ENCODE measurements at places on chromosomes 3 and 15.

- no peak for DNase-seq
Measured at GRCh38 chr3:4038351-4038750, 239.1 kb downstream of the LRRN1 start.

DNA sequence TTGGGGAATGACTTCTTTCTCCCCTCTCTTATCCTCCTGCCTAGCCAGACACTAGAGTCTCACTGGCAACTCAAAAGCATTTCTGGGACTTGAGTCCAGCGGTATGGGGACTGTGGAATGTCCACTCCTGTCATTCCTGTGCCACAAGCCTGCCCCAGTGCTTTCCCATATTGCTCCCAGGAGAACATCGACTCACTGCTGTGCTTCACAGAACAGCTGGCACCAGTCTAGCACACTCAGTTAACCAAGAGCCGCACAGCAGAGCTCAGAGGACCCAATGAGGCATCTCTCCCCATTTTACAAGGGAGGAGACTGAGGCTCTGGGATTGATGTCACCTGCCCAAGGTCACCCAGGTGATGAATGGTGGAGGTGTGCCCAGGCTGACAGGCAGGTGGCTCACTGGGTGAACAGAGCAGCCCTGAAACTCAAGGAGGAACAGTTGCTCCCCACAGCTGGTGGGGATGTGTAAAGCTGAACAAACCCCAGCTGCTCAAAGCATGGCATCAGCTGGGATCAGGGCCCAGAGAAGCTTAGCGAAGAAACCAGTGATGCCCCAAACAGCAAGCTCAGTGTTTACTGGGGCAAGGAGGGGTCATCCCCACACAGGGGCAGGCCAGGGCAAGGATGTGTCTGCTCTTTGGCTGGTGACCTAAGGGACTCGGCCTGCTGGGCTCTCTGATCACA lies 35.4 kb upstream of the DUSP7 start:
- no peak for DNase-seq

DNA sequence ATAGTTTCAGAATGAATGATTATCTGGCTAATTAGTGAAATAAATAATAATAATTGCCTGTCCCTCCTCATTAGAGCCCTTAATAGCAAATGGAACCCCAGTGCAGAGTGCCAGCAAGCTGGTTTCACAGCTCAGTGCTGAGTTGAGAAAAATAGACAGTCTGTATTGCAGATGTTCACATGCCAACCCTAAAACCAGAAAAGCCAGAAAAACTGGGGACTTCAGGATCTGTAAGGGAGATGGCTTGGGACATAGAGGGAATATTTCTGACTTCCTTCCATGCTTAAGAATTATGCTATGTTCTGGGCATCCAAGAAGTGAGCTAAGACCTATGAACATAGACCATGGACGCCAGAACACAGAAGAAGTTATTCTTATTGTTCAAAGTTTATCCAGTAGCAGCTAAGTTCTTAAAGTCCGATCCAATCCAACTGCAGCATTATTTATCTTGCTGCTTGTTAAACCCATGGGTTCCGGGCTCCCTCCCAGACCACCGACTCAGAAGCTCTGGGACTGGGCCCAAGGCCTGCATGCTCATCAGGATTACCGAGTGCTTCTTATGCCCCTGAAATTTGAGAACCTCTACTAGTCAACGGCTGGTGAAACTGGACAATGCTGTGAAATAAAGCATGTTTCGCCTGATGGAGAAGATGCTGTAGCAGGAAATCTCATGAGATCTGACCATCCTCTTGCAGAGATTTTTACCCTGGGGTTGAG lies 158.3 kb downstream of the FOXB1 start:
- DNase-seq, result no peak

- no peak for DNase-seq
Measured at GRCh38 chr3:12586403-12586802, 29.5 kb downstream of the MKRN2 start.

DNA sequence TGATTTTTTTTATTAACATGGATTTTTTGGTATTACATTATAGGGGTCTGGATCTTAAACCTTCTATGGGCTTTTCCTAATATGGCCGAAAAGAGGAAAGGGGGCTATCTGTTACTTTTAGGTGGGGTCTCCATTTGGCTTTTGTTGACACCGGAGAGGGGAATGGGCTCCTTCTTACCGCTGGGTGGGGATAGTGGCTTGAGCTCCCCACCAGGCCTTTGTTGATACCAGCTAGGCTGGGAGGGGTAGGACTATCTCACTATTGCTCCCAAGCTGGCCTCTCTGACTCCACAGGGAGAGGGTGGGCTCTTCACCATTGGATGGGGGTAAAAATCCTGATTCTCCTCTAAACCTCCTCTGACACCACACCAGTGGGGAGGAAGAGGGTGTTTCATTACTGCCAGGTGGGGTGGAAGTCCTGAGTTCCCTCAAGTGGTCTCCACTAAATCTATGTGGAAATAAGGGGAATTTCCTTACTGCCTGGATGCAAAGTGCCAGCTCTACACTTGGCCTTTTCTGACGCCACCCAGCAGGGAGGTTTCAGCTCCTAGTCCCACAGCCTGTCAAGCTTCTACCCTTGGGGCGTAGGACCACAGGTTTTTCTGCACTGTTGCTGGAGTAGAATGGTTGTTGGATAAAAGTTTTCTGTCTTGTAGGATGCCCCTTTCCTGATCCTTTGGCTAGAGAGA lies 572.3 kb downstream of the MAGI1 start:
- DNase-seq, result no peak

DNA sequence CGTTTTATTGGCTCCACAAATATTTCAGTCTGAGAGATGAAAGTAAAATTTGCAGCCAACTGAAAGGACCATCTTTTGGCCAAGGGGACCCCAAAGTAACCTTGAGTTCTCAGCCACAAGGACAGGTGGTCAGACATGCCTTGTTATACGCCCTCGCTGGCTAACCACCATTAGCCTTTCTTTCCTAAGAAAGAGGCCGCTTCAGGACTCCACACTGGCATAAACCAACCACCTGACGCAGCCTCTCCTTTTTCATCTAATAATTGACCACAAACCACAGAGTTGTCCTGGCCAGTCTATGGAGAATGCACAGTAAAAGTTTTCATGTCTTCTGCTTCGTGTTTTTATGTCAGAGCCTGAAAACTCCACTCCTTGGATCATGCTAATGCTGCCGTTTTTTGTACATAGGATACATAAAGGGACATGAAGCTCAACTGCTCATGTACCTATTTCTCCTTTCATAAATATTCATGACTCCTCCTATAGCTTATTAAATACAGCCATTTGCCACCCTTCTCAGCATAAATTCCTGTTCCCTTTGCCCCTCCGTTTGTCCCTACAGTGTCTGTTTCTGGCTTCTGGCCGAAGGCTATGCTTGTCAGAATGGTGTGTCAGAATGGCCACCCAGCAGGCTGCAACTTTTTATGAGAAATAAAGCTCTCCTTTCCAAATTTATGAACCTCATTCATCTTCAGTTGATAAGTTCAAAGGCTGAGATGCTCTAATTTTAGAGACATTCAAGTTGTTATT lies 374.1 kb upstream of the RBMS3 start:
- no peak for DNase-seq

DNA sequence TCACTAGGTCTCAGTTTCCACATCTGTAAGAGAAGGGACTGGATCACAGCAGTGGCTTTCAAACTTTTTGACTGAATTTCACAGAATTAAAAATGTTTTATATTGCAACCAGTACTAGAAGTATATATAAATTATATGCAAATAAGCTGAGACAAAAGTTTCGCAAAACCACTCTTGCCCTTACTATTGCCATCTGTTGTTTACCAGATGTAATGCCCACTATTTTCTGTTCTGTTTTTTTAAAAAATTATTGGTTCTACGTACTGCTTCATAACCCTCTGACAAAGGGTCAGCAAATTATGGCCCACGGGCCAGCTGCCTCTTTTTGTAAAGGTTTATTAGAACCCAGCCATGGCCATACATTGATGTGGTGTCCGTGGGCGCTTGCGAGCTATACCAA lies 44.8 kb downstream of the PDIA5 start:
- no peak for DNase-seq

DNA sequence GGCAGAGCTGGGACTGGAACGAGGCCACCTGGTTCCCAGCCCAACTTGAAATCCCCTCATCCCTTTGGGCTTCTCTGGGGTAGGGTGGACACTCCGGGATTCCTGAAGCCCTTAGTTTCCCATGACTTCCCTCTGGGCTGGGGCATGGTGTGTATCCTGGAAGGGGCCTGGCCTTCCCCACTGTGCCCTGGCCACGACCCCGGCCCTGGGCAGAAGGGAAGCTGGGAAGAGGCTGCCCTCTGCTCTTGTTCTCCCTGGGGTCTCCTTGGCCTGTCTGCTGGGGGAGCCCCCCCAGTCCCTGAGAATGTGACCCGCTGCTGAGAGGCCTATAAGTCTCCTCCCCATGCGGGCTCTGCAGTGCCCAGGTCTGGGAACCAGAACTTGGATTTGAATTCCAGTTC lies 104.9 kb downstream of the LINGO1 start:
- no peak for DNase-seq

DNA sequence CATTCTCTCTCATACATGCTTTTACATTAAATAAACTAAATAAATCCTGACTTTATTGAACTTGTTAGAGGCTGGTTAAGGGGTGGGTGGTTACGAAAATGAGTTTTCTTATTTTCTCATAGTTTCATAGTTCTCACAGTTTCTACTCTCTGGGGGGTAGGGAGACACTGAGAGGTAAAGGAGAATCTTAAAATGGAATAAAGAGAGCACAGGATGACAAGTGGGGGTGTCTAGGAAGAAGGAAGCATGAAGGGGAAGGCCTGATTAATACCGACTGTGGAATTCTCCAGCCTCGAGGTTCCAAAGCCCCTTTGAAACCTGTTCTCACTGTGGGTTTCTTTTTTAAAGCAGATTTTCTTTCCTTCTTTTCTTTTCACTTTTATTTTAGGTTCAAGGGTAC lies 66.4 kb upstream of the TRA2B start:
- DNase-seq, result no peak

DNA sequence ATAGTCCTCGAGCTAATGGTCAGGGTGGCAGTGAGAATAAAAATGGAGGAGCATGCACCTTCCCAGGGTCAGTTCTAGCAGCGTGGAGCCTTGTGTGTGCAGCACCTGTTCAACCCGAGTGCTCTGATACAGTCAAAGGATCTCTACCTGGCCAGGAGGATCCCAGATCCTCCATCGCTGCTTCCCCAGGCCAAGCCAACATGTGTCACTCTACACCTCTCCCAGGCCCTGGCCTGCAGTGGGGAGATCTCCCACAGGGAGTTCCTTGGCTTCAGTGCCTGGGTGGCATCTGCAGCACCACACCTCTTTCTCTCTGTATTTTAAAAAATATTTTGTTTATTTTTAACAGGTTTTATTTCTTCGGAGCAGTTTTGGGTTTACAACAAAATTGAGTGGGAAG lies 414.8 kb upstream of the C2CD4B start:
- DNase-seq, result no peak

DNA sequence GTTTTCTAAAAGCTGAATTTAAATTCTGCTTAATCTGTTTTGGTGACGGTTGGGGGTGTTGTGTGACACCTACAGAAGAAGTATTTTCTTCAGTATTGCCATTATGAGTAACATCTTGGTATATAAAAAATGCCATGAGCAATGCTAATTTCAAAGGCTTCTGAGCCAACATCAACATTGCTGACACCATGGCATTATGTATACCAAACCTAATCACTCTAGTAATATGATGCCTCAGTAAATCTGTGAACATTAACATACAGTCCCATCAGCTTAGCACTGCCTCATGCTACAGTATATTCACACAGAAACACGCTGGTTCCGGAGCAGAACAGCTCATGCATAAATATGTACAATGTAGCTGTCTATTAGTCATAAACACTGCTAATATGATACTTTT lies 75.8 kb downstream of the ZPLD1 start:
- DNase-seq, result no peak

GRCh38 chr15:92733090-92733933 lies 77.7 kb upstream of the FAM174B start:
- DNase-seq, result no peak

- DNase-seq, result no peak
Measured at GRCh38 chr15:92499731-92500530, 106.2 kb downstream of the ST8SIA2 start.

DNA sequence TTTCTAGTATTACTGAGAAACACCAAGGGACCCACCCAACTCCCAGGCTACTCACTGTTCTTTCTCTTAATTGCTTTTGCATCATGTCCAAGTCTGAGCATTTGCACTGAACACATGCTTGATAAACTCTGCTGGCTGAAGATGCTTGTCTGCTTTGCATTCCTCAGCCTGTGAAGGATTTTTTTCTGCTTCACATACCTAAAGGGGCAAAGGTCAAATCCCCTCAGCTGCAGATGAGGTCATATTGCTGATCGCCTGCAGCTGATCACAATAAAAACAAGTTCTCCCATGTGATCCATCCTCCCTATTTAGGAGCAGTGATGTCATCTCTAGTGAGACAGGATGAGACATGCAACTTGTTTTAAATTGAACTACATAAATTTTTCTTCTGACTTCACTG lies 84.6 kb upstream of the DCBLD2 start:
- DNase-seq, result no peak

DNA sequence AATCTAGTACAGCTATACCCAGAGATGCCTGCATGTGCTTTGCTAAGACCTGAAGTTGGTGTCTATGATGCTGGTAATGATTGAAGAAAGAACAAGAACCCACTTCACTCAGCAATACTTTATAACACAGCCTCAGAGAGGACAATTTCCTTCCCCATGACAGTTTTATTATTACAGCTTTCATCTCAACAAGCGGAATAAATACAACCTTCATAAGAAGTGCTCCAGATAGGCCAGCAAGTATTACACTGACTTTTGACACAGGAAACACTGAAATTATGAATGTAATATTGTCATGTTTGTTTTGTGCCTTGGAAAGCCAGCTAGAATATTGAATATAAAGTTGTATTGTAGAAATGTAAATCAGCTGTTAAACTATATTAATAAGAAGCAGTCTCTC lies 557.4 kb upstream of the ARPP21 start:
- no peak for DNase-seq

DNA sequence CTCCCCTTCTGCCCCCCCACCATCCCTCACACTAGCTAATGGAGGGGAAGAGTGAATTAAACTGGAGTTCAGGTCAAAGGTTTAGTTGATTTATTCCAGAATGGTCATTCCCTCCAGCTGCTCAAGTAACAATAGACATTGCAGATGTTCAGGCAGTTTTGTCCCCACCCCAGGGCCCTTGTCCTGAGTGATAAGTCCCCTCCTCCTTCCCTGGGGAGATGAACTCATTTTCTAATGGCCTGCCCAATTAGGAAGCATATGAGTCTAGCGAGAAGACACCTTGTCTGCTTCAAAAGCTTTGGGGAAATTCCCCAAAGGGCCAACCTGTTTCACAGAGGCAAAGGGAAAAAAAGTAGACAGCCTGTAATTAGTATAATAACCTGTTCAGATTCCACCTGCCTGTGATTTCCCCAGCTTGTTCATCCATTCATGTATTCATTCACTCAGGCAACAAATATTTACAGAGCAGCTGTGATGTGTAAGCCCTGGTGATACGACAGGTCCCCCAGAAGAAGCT lies 165.3 kb downstream of the SHQ1 start:
- no peak for DNase-seq

DNA sequence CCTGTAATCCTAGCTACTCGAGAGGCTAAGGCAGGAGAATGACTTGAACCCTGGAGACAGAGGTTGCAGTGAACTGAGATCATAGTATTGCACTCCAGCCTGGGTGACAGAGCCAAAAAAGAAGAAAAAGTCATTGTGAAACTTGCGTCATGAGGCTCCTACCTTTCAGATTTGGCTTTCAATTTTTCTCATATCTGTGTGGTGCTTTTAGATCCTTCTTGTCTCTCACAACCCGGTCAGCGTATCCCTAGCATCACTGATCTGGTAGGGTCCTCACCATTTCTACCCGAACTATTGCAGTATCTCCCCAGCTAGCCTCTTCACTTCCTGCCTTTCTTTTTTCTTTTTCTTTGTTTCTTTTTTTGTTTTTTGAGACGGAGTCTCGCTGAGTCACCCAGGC lies 21.6 kb upstream of the GCNT3 start:
- no peak for DNase-seq
